ENCODE measurements at places on chromosomes 6 and 20.

GRCh38 chr6:135987226-135987625 lies 135.7 kb downstream of the PDE7B start:
- DNase-seq = no peak

DNA sequence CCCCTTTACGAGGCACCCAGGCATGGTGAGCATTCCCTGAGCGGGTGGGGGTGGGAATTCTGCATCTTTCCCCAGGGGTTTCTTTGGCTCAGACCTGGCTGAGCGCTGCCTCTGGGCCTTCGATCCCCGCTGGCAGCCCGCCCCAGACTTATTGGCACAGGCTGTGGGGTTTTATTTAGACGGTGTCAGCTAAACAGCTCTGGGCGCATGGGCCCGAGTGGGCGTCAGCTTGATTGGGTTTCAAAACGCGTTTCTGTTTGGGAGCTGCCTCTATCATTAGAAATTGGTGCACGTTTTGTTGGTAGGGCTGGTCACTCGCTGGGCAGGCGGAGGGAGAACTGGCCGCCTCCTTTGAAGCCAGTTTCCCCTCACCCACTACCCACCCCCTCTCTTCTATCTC lies 21.0 kb downstream of the PMEPA1 start:
- DNase-seq = no peak

DNA sequence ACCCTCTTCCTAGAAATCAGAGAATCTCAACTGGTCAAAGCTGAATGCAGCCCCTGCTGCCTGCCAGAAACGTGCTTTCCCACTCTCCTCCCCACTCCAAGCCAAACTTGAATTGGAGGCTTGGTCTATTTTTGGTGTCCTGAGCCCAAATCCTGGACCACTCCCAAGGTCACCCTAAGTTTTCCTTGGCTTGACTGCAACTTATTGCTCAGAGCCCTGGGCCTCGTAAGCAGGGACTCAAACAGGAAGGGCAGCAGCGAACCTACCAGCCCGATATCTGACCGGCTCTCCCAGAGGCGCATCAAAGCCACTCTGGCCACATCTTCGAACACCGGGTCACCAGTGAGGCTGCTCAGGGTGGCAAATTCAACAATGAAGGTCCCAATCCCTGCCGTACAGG lies 12.7 kb downstream of the EDEM2 start:
- DNase-seq = no peak

DNA sequence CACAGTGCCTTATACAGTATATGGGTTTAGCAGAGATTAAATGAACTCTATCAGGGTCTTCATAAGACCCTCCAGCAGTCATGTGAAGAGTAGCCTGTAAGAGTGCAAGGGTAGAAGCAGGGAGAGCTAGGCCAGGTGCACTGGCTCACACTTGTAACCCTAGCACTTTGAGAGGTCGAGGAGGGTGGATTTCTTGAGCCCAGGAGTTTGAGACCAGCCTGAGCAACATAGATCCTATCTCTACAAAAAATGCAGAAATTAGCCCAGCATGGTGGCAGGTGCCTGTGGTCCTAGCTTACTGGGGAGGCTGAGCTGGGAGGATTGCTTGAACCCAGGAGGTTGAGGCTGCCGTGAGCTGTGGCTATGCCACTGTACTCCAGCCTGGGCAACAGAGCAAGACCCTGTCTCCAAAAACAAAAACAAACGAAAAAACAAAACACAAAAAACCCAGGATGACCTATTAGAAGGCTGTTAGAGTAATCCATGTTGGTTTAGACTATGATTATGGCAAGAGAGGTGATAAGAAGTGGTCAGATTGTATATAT lies 31.9 kb downstream of the NCOA3 start:
- DNase-seq = no peak

GRCh38 chr6:36814249-36814648 lies 25.0 kb downstream of the CPNE5 start:
- no peak for DNase-seq

DNA sequence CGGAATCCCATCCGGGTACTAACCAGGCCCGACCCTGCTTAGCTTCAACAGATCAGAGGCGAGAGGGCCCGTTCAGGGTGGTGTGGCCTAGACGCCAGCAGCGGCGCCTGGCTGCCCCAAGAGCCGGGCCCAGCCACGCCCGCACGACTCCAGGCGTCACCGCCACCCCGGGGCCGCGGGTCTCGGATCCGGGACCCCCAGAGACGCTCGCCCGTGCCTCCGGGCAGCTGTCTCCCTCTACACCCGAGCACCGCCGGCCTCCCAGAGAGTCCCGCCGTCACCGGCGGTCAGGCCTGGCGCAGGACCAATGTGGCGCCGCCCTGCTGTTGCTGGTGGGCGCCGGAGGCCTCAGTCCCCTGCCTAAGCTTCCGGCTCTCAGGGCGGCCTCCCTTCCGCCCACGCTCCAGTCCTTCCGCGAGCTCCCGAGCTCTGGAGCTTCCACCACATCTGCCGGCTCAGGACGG lies 441.2 kb upstream of the DEFB115 start:
- DNase-seq = no peak

GRCh38 chr6:38134704-38135088 lies 315.2 kb downstream of the ZFAND3 start:
- no peak for DNase-seq

- DNase-seq = no peak
Observed at GRCh38 chr6:154060076-154060475, 21.0 kb downstream of the OPRM1 start.

DNA sequence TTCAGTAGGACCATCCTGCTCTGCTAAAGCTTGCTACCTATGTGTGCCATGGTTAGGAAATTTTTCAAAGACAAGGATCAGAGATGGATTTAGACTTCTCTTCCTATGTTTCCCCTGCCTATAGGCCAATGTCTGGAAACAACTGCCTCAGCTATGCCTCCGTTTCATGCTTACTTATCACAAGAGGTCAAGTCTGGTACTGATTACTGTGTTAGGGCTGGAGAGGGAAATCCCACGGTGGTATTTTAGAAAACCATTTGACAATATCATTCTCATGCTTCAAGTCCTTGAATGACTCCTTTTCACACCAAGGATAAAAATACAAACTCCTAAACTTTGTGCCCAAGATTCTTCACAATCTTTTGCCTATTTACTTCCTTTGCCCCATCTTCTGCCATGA lies 484.3 kb downstream of the DHX35 start:
- DNase-seq = no peak

- no peak for DNase-seq
Observed at GRCh38 chr20:9172851-9173250, 104.0 kb downstream of the PLCB4 start.

DNA sequence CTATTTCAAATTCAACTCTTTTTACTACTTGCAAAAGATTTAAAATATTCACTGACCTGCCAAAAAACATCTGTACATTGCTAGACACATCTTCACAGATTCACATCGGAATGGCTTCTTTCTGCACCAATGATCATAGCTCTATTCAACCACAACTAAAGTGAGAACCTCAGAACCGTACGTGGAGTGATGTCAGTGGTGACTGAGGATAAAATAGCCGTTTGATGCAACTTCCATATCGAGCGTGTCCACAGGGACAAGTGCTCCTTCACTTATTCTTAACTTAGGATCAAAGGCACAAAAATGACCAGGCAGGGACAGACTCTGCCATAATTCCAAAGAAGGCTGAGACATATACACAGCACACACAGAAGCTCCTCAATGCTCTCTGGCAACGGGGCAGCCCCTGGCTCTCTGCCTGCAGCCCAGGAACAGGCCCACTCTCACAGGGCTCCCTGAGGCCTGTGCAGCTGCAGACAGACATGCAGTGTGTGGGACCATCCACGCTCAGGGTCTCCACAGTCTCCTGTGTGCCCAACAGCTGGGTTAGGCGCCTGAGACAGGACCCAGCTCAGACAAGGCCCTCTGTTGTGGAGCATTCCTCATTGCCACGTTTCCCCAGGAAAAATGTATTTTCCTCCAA lies 22.8 kb downstream of the FYN start:
- no peak for DNase-seq

DNA sequence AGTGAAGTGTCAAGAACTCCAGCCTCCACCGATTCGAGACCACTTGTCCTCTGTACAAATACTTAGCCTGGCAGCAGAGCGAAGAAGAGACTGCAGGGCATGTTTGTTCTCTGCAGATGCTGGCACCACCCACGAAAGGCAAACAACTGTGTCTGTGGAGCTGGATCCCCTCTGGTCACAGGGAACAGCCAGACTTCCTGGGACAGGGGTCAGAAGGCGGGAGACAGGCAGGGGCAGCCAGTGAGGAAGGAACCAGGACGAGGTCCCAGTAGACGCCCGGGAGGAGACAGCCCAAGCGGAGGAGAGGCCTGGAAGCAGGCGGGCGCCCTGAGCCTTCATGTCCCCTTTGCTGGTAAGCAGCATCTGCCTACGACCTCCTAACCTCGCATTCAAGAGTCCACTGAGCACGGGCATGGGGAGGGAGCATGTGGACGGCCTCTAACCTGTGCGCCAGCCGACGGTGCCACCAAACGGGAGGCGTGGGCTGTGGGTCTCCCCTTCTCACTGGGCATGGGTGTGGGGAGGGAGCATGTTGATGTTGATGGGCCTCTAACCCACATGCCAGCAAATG lies 265.5 kb downstream of the DLL1 start:
- no peak for DNase-seq

DNA sequence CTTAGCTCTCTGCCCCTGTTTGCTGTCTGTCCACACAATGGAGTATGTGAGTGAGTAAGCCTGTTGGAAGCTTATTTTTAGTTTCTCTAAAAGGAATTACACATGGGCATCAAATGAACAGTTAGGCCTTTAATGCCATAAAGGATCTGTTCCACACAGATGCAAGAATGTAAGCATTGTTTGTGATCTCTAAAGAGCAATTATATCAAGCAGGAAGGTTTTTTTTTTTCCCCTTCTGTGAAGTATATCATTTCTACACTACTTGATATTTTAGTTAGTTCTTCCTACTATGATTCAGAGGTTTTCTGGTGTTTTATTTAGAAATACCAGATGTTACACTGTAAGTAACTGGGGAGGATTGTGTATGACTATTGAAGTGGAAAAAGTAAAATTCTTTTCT lies 627.5 kb downstream of the COL12A1 start:
- no peak for DNase-seq

DNA sequence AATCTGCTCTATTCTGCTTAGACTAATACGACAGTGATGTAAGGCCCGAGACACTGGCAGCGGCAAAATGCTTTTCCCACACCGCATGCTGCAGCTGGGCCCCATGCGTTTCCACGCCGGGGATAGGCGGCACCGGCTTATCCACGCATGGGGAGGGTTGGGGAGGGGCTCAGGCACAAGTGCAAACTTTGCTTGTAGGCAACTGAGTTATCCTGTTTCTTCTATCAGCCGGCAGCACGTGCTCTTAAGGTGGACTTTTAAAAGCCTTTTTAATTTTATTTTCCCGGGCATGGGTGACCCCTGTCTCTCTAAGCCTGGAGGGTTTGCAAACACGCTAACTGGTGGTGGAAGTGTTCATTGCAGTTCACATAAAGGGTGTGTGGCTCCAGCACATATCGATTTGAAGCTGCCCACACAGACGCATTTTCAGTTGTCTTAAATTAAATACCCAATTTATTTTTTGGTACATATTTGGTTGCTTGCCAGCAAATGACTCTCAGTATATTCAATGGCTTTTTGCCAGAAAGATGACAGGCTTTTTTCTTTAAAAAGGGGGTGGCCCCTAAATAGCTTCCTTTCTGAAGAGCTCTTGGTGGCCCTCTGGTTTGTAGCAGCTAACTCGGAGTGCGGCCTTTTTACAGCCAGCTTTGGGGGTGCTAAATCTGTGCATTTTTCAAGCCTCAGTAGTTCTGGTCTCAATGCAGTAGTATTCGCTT lies 561.8 kb upstream of the AGPAT4 start:
- DNase-seq = no peak

GRCh38 chr6:102749210-102749971 lies 1355.9 kb downstream of the GRIK2 start:
- DNase-seq = no peak

DNA sequence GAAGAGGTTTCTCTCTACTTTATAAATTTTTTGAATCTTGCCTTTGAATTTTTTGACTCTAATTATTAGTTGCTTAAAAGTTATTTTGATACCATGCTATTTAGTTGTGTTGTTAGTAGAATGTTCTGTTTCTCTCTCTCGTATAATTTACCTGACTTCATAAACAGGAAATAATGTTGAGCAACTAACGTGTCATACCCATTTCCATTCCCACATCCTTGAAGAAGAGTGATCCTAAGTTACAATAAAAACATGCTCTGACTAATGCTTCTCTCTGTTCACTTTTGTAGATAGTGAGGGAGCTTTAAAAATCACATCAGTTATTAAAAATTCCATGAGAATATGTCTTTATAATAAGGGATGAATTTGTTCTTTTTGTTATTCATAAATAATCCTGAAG lies 69.7 kb downstream of the SAMD5 start:
- DNase-seq = no peak

GRCh38 chr6:22101163-22101562 lies 195.7 kb downstream of the PRL start:
- no peak for DNase-seq

DNA sequence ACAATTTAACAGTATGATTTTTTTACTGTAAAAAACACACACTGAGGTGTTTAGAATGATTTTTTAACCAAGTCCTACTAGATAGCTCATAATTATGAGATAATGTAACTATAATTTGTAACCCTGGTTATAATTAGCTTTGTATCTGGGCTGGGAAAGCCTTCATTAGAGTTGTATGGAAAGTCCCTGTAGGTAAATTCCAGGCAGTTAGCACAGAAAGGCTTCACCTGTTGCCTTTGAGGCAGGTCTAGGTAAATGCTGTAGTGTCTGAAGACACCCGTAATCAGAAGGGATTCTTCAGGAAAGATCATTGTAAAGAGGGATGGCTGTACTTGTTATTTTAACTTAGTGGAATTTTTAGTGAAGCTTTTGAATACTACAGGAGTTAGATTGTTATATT lies 1.9 kb downstream of the TMEM200A start:
- DNase-seq = no peak

DNA sequence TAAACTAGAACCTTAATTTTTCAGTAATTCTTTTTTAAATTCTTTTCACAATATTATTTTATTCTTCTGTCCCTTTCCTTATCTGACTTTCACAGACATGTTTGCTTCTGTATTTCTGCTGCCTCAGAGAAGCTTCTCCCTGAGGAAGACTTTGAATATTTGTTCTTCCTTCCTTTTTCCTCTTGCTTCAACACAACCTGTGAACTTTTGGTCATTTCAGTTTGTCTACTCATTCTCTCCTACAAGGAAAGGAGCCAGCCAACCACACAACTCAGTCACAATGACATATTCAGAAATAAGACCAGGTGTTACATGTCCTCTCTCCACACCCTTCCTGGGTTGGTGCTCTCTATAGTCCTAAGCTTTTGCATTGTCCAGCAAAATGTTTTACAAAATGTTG lies 310.4 kb downstream of the TFAP2B start:
- no peak for DNase-seq

GRCh38 chr6:75752365-75752764 lies 3.3 kb downstream of the MYO6 start:
- no peak for DNase-seq
